Fibroblast of skin of right biceps (primary cell): ENCODE measurements at places on chromosomes 16 and 17.

DNA sequence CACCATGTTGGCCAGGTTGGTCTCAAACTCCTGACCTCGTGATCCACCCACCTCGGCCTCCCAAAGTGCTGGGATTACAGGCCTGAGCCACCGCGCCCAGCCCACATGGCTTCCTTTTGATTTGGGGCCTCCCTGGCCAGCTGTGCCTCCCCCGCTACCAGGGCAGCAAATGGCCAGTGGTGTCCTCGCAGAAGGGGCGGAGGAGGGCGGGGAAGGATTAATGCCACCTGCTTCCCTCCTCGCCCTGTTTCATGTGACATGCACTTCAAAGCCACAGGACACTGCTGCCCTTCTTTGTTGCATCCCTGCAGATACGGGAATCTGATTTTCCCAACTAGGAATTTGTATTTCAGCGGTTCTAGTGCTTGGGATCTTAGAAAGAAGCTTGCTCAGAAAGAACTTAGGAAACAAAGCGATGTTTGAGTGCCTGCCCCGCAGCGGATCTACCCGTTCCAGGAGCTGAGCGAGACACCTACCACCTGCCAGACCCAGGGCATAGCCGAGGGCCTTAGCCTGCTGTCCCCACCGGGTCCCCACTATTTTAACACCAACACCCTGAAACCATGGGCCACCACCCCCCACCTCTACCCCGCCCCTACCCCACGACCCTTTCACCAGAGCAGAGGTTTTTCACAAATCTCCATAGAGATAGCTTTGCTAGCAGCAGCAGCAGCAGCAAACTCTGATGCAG is 37.7 kb upstream of the CCDC182 start:
- DNase-seq: no peak

- DNase-seq: no peak
These were observed 42.7 kb downstream of the BANP start for GRCh38 chr16:87993901-87994300.

DNA sequence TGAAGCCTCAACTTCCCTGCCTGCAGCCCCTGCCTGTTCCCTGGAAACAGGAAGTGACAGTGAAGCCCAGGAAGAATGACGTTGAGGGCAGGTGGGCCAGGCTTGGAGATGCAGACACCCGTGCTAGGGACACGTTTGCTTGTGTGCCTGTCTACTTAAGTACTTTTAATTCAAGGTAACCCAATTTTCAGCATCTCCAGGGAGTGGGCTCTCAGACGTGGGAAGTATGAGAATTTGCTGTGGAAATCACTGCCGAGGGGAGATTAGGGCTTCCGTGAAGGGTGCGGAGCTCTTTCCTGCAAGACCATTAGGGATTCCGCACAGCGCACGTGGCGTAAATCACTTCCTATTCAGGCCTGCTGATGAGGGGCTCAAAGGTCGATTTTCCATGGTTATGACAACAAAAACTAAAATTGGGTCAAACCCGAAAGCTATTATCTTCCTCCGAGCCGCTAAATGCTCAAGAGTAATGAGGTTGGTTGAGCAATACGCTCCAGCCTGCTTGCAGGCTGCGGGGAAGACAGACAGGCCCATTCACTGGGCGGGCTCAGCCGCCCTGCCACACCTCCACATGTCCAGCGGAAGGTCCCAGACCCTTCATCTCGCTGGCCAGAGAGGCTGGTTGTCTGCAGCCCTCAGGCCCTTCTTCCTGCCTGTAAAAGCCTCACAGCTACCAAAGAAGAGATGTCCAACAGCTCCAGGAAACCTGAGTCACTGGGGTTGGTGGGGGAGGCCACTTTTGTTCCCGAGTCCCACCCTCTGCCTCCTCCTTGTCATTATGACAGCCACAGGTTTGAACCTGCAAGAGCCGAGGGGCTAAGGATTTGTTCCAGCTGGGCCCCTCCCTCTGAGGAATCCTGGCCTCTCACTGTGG is 109.9 kb downstream of the RBFOX3 start:
- no peak for DNase-seq

GRCh38 chr17:82112914-82113311 is 14.9 kb upstream of the FASN start:
- no peak for DNase-seq
